ENCODE measurements at places on chromosomes 2 and 18.

GRCh38 chr2:163662141-163662780 is 73.5 kb downstream of the FIGN start:
- DNase-seq = no peak

GRCh38 chr2:162343492-162343823 is 474 bp upstream of the GCA start:
- DNase-seq = no peak

DNA sequence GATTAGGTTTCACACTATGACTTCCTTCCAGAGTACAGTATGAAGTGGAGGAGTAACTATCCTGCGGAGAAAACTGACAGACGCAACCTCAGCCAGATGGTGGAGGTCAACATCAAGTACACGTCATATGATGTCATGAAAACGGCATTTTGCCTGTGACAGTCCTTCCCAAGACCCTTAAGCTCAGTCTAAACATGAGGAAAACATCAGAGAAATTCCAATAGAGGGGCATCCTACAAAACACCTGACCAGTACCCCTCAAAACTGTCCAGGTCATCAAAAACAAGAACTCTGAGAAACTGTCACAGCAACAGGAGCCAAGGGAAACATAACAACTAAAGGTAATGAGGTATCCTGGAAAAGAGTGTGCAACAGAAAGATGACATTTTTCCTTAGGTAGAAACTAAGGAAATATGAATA is 1.7 kb downstream of the RNU4ATAC start:
- no peak for DNase-seq

GRCh38 chr2:191625016-191625415 is 52.9 kb upstream of the NABP1 start:
- peak; percentile 90 for DNase-seq

DNA sequence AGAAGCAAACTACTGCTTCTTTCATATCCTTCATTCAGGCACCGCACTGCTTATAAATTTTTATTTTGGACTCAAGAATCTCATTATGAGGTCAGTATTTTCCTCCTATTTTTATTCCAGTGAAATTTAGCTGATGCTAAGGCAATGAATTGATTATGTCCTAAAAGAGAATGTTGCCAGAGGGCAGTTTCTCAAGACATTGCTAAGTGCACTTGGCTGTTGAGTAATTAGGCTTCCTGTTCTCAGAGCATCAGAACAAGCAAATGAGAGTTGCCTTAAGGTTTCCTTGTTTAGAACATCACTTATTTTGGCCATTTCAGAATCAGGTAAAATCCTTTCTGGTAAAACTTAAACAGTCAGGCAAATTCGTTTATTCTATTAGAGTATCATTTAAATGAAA is 548.6 kb upstream of the ZEB2 start:
- no peak for DNase-seq

GRCh38 chr2:57450170-57450569 is 596.4 kb upstream of the VRK2 start:
- no peak for DNase-seq

DNA sequence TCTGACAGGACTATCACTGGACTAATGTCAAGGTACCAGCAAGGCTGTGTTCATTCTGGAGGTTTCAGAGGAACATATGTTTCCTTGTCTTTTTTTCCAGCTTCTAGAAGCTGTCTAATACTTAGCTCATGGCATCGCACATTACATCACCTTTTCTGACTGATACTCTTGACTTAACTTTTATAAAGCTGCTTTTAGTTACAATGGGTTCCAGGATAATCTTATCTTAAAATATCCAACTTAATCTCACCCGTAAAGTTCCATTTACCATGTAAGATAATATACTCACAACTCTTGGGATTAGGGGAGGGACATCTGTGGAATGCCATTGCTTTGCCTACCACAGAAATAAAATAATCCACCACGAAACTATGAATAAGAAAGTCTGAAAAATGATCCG is 394.2 kb downstream of the CDH19 start:
- no peak for DNase-seq

DNA sequence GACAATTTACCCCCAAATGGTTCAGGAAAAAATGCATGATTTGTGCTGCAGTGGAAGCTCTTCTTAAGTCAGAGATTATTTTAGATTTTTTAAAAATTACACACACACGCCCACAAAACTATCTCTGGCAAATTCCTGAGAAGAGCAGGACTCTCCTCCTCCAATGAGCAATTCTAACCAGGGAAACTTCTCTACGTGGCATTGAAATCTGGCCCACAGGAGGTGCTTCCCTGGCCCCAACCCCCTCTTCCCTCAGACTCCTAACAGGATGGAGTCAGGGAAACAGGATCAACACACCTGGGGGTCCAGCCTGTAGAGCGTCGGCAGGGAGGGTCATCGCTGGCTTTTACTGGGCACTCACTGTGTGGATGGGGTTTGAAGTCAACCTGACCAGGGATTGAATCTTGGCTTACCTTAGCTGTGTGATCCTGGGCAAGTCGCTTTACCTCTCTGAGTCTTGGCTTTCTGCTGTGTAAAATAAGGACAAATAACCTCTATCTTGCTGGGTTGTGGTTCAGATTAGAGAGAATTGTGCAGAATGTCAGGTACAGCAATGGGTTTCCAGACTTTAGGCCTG is 65.4 kb upstream of the ASAP2 start:
- no peak for DNase-seq

- DNase-seq = no peak
These were observed 272.2 kb downstream of the OSR1 start for GRCh38 chr2:19086231-19086651.

DNA sequence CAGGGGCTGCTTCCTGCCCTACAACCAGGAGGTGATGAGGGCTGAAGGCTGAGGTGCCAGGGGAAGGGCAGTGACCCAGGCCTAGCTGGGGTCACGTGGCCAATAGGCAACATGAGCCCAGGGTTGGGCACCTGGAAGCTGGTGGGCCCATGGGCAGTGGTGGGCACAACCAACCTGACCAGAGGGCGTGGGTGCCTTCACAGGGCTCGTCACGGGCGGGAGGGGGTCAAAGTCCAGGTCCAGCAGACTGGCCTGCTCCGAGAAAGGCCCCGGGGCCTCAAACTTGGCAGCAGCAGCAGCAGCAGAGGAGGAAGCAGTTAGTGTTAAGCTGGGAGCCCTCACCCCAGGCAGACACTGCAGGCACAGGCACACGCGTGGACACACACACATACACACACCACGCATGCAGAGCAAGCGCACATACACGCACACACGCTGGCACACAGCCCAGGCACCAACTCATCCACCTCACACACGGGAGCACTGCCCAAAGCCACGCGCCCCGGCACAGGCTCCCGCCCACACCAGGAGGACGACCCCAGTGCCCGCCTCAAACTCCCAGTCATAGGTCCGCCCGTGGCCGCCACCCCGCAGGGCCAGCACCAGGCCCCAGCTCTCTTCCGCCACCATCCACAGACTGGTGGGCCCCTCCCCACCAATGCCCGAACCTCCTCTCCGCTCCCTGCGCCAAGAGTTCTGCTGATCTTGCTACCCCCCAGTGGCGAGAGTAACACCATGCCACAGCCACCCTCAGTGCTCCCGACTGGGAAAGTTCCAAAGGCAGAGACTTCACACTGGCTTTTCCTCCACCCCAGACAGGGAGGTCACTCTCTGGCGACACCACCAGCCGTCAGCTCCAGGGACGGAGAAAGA is 53.0 kb downstream of the BIN1 start:
- no peak for DNase-seq

GRCh38 chr2:142580691-142581090 is 296.8 kb upstream of the KYNU start:
- DNase-seq = no peak

DNA sequence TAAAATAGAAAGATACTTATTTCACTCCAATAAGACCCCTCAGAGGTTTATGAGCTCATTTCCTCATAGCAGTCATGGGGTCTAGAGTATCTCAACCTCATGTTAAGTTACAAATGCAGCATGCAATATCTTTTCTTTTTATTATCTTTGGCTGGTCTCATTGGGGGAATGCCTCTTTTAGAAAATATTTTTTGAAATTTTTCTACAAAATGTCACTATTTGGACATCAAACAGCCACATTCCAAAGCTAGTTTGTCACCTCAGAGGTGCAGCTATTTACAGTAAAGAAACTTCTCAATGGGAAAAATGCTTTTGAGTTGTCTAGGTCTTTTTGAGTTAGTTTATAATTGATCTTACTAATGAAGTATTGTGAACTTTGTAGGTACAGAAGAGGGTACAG is 370.7 kb upstream of the LRATD1 start:
- DNase-seq = no peak

- no peak for DNase-seq
These were observed 3.6 kb downstream of the CELF4 start for GRCh38 chr18:37561986-37562385.

DNA sequence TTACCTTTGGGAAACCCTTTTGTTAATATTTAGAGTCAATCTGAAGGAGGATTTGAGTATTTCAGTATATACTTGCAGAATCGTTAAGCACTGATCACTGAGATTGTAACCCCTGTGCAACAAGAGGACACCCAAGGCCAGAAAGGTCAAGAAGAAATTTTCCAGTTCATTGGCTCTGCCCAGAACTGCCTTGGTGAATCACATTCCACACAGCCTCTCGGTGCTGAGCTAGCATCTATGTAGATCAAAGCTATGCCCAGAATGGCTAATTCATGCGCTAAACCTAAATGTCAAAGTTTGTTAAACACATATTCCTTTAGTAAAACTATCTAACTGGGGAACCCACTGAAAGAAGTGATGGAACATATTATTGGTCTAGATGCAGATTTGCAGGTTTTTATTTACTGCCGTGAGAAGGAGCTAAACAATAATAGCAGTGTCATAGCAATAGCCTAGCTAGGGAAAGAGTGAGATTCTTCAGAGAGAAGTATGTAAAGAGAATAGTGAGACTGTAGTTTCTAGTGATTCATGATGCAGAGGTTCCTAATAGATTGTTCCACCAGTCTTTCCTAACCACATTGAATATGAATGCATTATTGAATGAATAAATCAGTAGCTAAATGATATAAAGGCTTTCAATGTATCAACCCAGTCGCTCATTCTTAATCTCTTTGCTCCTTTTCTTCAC is 423.2 kb upstream of the CRIM1 start:
- DNase-seq = no peak

DNA sequence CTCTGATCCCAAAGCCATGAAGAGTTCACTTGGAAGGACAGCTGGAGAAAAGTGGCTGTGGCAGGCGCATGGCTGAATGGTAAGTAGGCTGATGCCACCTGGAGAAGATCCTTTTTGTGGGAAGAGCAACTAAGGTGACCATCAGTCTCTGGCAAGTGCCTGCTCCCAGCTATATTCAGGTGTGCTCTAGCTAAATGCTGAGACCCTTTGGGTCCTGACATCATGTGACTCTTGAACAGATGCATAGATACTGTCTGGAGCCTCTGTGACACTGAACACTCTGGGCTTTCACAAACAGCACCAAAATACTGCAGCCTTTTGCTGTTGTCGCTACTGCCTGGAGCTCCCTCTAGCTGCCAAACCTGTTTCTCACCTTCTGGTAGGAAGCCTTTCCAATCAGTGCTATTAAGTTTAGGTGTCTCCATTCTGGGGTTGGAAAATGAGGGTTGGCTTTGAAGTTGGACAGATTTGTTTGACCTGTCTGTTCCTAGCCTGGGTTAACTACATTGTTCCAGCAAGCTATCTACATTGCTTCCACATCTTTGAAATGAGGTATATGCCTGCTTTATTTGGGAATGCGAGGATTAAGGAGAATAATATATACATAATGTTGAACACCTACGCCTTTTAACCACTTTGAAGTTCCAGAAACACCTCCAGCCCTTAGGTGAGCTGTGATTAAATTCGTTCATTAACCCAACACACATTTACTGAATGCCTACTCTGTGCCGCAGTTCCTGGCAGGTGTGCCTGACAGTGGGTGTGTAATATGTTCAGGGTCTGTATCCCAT is 3.1 kb downstream of the EGR4 start:
- DNase-seq = peak; percentile 62

DNA sequence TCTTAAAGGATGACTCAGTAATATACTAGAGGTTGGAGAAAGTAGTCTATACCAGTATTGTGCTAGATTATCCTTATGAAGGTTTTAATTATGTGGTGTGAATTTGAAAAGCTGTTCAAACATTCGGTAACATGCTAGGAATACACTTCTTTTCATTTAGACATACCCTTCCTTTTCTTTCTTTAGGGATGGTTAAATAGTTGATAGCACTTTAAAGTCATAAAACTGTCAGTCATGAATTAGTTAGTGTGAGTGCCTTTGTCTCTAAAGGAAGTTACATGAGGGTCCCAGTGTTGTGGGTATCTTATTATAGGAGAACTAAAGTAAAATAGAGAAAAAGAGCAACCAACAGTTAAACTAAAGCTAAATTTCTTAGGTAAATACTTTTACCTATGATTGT is 149.3 kb downstream of the CSRNP3 start:
- no peak for DNase-seq

GRCh38 chr2:176140513-176141317 is 10.6 kb upstream of the HOXD4 start:
- DNase-seq = peak; percentile 62

GRCh38 chr2:76998704-76999103 is 523.5 kb downstream of the LRRTM4 start:
- DNase-seq = no peak

- no peak for DNase-seq
These were observed 39.9 kb downstream of the THOC1 start for GRCh38 chr18:227902-228301.

- DNase-seq = no peak
These were observed 216.5 kb downstream of the DYSF start for GRCh38 chr2:71669628-71670429.

DNA sequence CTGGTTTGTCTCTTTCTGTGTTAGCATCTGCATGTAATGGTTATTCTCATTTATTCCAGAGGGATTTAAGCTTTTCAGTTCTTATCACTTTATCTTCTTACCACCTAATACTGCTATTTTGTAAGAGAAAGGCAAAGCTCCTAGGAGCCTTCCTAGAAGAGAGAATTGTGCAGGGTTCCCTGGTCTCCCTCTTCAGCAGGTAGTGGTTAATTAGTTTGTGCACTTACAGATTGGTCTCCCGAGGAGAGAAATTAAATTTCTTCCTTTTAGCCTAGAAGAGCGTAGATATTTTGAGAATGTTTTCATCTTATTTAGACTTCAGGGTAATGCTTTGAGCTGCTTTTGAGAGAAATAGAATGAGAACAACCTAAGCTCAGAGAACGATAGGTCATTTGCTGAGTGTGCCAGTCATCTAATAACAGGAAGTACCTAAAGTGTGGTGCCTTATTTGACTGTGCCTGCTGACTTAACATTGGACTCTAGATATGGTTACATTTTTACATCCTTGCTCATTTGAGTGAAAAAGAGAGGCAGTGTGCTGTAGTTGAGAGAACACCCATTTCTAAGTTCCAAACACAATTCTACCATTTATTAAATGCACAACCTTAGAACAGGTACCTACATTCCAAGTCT is 651.4 kb downstream of the STK39 start:
- DNase-seq = no peak

All from CD4-positive, alpha-beta T cell treated with Interleukin-21 for 1 hour (primary cell).